ENCODE measurements at places on chromosomes 13 and 19.

DNA sequence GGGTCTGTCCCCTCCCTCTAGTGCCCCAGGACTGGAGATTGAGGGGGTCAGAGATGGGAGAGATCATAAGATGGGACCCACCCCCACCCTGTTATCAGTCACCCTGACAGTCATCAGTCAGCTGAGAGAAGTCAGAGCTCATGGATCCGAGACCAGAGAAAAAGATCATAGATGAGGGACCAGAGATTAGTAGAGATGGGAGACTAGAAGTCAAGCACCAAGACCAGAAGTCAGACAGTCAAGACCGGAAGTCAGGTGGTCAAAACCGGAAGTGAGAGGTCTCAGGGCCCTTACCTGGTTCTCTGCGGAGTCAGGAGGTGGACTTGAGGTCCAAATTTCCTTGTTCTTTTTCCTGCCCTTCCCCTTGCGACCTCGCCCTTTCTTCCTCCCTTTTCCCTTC, 7.0 kb downstream of the COL5A3 start:
- no peak for DNase-seq

- DNase-seq: peak; percentile 80
Observed at GRCh38 chr19:679418-680286, 3.5 kb downstream of the FSTL3 start.

GRCh38 chr13:28650284-28650683, 8.6 kb upstream of the POMP start:
- DNase-seq: peak; percentile 85

DNA sequence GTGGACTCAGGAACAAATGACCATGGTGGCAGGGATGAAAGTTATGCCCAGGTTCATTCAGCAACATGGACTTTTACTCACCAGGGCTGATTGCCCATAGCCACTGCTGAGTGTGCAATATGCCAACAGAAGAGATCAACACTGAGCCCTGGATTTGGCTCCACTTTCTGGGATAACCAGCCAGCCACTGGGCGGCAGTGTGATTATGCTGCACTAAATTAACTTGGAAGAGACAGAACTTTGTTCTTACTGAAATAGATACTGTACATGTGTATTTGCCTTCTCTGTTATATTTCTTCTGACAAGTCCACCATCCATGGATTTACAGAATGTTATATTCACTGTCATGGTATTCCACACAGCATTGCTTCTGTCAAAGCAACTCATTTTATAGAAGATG, 257.4 kb downstream of the TDRD3 start:
- DNase-seq: no peak

DNA sequence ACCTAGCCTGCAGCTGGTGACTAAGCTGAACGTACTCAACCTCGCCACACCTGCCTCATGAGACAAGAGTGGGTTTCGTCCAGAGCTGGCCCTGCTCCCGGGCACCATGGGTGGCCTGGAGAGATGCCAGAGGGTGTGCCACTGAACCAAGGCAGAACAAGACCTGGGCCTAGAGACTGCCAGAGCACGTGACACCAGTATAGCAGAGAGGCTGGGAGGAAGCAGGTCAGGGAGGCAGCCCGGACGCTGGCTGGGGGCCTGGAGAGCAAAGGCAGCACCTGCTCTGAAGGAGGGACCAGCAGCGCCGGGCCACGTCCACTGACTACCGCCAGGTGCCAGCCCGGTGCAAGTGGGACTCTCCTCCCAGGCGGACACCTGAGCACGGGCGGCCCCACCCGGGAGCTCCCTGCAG, 7.3 kb upstream of the C13orf46 start:
- DNase-seq: no peak

Measured in IMR-90 (cell line).